Fibroblast of the aortic adventitia (primary cell): ENCODE measurements at places on chromosomes 3 and 15.

GRCh38 chr3:144770915-144771351, 799.3 kb downstream of the DIPK2A start:
- peak; percentile 63 for DNase-seq

DNA sequence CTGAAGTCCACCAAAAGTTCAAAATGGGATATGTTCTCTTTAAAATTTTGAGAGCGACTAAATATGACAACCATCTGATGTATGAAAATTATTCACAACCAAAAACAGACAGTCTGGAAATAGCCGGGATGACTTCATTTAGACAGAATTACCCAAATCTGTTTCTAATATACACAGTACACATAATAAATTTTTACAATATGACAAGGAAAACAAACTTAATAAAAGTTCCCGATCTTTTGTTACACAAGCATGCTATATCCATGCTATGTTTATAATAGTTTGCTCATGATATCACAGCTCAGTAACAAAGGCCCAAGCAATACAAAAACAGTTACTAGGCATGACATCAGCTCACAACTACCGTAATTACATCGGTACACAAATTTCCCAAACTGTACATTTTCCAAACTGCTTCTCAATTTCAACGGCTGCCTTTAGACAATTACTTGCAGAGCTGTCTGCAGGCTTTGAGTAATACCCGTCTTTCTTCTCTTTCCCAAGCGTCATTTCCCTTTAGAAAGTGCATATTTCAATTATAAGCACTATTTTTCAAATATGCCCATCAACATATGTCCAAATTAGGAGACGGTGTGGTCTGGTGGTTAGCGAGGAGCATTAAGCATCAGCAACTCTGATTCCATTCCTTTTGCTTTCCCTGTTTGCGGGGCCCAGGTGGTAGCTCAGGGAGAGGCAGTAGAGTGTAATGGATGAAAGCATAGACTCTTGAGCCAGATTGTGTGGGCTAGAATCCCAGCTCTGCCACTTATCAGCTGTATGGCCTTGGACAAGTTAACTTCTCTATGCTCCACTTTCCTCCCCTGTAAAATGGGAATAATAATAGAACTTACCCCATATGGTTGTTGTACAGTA, 481.2 kb downstream of the FOXP1 start:
- DNase-seq: peak; percentile 96

GRCh38 chr3:156536524-156537316, 18.2 kb downstream of the SSR3 start:
- peak; percentile 23 for DNase-seq

GRCh38 chr15:42955518-42955917, 34.9 kb upstream of the TTBK2 start:
- peak; percentile 16 for DNase-seq

DNA sequence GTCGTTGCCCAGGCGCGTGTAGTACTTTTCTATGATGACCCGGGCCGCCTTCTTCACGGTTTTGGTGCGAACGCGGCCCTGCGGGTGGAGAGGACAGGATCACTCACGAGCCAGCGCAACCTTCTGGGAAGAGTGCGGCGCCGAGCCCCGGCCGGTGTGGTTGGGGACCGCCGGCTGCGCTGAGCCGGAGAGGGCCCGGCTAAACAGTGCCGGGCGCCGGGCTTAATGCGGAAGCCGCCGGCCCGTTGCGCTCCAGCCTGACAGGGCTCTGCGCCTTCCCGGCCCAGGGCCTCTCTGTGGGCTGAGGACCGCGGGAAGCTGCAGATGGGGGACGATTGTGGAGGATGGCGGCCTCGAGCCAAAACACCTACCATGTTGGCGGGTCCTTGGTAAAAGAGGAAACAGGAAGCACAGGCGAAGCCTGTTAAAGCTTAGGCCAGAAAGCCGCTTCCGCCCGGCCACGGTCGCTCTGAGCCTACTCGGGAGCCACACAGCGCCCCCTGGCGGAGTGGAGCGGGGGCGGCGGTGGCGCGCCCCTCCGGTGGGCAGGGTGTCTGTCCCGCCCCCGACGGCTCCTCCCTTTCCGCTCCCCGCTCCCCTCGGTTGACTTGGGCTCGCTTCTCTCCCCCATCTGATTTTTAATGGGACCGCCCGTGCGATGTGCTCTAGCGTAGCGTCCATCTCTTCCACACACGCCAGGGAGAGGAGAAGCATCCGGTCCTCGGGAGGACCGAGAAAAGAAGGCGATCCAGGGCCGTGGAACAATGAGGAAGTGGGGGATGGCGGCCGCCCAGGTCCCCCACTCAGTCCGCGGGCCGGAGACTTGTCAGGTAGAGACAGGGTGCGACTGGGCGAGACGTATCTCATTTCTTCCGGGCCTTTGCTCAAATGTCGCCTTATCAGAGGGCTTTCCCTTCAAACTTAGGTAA, at the start of gene RPS17:
Gene RPS17 (minus strand): TSS at position 403 of the 929 bp plus-strand sequence. CDS start 29 bp downstream, at position 374.
- peak; percentile 95 for DNase-seq

DNA sequence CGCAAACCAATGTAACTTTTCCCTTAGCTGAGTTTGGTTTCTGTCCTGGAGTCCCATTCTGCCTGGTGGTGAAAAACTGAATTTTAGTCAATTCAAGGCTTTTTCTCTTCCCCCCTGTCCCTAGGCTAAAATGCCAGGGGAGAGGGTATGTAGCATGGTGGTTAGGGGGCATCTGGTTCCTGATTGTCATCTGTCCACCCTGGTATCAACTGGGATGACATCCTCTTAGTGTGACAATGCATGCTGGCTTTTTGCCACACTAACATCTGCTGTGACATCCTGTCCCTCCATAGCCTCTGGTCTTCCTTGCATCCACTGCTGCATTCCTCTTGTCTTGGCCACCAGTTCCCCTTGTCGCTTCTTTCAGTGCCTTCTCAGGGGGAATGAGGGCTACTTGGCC, 73.7 kb downstream of the ABHD5 start:
- DNase-seq: no peak

DNA sequence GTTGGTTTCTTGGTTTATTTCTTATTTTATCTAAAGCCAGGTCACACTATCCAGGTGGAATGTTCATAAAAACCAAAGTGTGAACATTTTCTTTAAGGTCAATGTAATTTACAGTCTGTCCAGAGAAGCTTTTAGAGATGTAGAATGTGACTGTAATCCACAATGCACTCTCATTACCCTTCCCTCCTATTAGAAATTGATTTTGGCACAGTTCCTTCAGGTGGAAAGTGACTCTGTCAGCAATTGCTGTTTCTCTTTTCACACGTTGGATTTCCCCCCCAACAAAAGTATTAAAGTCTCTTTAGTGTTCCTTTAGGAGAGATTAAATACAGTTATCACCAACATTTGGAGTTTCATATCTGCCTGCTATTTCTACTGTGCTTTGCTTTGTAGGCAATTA, 31.6 kb upstream of the COPB2 start:
- DNase-seq: no peak

DNA sequence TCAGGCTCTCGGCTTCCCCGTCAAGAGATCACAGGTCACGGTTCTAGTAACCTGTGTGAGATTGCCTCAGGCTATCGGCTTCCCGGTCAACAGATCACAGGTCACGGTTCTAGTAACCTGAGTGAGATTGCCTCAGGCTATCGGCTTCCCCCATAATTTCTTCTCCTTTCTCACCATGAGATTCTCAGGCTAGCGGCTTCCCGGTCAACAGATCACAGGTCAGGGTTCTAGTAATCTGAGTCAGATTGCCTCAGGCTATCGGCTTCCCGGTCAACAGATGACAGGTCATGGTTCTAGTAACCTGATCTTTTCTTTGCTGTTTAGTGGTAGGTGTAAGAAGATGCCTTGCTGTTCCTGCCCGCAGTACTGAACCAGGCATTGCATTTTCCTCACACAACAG, 418.2 kb upstream of the ZNF717 start:
- no peak for DNase-seq

DNA sequence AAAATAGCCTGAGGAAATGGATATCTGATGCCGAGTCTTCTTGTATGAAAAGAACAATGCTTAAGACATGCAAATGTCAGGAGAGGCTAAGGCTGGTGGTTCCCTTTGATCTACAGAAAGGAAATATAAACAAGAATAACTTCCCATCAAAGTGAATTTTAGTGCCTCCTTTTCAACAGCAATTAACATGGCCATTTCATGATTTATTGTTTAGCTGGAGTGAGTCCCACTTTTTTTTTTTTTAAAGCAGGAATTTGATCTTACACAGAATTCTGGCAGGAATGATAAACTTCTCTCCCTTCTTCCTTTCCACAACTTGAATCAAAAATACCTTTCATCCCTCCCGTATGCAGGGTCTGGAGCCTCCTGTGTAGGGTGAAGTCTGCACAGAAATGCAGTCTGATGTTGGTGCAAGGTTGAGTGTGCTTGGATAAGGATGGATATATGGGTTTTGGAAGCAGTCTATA, 287.0 kb downstream of the MEX3B start:
- no peak for DNase-seq

GRCh38 chr3:12963231-12963896, 109.9 kb downstream of the IQSEC1 start:
- no peak for DNase-seq
